ENCODE measurements at places on chromosomes 11 and 22.

DNA sequence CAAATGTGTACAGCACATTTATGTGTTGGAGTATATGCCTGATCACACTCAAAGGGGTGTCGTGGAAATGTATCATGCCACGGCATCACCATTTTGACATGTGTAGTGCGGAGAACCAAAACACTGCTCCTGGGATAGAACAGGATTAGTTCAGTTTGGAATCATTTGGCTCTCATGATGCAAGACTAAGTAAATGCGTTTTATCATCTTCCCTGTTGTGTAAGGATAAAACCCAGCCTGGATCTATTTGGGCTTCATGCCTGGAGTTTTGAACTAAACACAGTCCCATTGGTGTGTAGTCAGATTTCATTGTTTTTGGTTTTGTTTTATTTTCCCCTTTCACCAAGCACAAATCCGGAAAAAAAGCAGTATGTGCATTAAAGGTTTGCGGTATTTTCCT lies 574.3 kb downstream of the NTM start:
- DNase-seq, result no peak

DNA sequence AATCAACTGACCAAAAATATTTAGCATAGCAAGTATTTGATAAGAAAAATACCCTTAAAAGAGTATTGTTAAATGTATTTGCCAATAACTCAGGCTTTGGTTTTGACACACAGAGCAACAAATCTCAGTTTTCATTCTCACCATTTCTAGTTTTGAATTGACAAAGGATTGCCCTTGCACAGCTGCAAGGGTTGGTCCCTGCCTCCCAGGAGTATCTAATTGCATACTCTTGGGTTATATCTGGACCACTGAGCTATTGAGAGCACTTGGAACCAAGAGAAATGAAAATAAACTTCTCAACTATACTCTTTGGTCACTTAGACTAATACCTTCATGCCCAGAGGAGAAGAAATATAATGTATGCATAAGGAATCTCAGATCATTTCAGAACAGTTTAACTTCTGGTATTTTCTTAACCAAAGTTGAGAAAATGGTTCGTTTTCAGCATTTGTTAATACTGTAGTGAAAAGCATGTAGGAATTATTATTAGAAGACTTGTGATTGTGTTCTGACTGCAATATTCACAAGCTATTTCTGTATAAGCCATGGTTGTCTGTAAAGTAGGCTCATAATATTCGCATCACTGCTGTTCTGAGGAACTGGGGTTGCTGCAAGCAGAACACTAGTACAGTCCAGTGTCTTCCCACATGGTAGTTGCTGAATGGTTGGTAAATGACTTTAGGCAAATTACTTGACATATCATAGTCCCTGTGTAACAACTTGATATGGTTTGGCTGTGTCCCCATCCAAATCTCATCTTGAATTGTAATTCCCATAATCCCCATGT lies 7.9 kb downstream of the C2CD3 start:
- DNase-seq, result peak; percentile 54

GRCh38 chr11:16052750-16053149 lies 303.6 kb downstream of the SOX6 start:
- no peak for DNase-seq

DNA sequence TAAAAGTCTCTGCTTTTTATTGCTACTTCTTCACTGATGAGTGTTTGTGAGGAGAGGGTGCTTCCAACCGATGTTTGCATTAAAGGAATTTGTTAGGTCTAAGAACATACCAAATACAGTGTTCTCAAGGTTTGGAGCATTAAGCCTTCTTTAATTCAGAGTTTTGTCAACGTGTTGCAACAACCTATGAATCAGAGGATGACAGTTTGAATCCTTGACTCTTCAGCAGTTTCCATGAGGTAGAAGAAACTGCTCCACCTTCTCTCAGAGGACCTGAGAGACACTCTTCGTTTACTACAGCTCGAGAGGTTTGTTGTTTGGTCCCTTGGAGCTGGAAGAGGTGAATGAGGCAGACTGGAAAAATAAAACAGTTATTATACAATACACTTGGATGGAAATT lies 55.7 kb downstream of the NCAM1 start:
- DNase-seq, result no peak

GRCh38 chr11:116384876-116385275 lies 387.9 kb downstream of the BUD13 start:
- no peak for DNase-seq

DNA sequence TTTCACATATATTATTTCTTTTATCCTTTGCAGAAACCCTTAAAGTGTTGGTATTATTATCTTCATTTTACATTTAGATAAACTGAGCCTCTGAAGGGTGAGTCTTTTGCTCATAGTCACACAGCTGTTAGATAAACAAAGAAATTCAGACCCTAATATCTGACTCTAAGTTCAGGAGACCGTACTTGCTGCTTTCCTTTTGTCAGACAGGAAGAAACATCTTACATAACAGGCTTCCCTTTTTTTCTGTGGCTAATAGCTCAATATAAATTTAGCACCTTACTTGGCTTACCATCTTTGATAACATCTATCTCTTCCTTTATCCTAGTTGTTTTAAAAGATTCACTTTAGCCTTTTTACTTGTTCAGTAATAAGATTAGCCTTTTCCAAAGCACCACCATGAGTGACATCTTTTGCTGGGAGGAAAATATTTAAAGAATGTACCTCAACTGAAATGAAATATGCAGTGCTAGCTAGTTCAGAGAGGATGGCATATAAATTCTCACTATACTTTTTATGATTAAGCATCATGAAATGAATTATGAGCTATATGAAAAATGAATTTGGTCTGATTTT lies 128.6 kb downstream of the WNT11 start:
- DNase-seq, result no peak

DNA sequence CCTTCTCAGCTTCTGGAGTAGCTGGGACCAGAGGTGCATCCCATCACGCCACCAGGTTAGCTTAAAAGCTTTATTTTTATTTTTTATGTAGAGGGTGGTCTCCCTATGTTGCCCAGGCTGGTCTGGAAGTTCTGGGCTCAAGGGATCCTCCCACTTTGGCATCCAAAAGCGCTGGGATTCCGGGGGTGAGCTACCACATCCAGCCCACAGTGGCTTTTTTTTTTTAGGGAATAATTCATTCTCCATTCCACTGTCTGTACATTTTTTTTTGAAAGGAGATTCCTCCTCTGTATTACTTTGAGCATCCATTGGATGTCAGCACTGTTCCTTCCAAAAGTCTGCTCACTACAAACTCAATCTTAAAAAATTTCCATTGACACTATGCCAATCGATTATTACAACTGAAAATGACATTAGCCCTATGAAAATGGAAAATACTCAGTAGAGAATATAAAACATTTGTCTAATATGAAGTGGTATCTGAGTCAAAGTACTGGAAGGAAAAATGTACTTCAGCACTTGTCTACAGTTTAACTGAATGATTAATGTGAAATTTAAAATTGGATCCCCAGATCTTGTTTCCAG lies 1.3 kb upstream of the LPXN start:
- no peak for DNase-seq

- DNase-seq, result no peak
Measured at GRCh38 chr11:3111919-3112690, 53.0 kb downstream of the OSBPL5 start.

- no peak for DNase-seq
Measured at GRCh38 chr22:38968801-38969200, 11.4 kb downstream of the APOBEC3A start.

DNA sequence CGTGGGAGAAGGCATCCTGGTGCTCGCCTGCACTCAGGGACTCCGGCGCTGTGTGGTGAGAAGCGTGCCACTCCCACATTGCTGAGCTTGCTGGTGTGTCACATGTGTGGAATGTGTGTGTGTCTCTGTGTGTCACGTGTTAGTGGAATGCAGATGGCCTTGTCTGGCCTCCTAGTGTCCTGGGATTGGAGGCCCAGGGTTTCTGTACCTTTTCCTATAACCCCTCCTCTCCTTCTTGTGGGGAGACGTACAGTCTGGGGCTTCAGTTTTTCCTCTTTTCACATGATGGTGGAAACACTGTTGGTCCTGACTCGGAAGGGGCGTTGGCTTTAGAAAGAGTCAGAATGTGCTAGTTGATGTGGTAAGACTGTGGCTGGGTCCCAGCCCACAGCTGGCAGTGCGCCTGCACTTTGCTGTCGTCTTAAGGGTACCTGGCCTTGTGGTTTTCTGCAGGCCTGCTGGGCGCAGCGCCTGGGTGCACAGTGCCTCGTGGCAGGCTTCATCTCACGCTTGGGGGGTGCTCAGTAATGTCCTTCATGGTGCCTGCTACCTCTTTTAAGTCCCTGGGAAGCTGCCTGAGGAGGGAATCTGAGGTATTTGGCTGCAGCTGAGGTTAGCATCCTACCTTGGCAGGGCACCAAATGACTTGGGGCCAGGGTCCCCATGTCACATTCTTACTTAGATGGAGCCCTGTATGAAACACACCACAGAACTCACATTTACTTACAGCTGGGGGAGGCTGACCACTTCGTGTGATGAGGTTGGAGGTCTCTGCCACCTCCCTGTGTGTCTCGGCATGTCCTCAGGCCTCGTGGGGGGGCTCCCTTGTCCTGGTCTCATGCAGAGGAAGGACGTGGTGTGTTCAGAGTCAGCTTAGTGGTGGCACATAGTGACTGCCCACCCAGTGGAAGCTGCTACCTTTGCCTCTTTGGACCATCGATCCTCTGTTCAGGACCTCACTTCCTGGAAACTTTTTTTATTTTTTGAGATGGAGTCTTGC lies 61.9 kb downstream of the MED15 start:
- peak; percentile 88 for DNase-seq

DNA sequence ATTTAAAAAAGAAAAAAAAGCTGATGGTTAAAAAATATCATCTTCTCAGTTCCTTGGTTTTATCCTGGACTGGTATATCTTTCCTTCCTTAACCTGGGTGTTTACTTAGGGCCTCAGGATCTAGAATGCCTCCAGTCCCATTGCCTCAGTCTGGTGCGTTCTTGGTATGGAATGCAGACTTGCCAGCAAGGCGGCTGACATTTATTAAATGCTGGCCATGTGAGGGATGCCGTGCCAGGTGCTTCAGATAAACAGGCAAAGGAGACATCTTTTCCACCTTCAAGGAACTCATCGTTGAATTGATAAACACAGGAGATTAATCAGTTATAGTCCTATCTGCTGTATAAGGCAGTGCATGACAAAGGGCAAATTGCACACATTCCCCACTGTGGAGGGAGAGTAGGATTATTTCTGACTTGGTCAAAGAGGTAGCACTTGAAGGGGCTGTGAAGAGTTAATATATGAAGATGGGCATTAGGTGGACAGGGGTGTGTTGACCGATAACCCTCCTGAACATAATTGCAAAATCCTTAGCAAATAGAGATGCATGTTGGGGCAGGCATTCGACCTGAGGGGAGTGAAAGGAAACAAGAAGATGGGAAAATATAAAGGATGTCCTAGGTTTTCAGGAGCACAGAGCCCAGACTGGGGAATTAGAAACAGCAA lies 54.4 kb downstream of the ALX4 start:
- DNase-seq, result no peak

DNA sequence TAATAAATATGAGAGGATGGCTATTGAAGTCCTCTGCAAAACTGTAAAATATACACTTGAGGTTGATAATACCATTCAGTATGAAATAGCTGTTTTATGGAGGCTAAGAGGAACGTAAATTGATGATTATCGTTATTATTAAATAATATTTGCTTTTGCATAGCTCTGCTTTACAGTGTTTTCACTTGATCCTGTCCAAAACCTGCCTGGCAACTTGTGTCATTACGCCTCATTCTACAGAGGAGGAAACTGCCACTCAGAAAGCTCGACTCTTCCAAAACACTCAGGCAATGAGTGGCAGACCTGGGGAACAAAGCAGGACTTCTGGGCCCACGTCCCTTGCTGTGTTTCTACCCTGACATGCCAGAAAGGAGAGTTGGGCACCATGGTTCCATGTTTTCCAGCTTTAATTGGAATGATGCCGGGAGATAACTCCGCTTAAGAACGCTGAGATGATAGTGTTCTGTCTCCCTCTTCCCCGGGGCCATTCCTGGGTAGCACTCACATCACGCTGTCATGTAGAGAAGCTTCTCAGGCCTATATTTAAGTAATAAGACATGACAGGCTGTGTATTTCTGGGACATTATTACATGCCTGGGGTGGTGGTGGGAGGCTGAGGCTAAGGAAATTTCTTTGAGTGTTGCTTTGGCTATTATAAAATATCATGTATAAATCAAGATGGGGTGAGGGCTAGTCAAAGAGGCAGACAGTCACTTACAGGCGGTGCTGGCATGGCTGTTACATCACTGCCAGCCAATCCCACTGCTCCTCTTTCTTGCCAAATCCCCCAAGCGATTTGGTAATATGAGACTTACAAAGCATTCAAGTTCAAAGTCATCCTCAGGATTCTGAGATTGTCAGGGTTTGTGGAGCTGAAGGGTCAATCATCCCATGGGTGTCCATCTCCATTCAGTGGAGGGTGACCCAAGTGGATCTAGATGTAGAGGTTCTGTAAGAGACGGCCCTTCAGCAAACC lies 501.7 kb downstream of the INSC start:
- no peak for DNase-seq

GRCh38 chr22:49783926-49784629 lies 43.6 kb downstream of the BRD1 start:
- no peak for DNase-seq

- DNase-seq, result no peak
Measured at GRCh38 chr11:21501245-21501644, 691.6 kb upstream of the ANO5 start.

DNA sequence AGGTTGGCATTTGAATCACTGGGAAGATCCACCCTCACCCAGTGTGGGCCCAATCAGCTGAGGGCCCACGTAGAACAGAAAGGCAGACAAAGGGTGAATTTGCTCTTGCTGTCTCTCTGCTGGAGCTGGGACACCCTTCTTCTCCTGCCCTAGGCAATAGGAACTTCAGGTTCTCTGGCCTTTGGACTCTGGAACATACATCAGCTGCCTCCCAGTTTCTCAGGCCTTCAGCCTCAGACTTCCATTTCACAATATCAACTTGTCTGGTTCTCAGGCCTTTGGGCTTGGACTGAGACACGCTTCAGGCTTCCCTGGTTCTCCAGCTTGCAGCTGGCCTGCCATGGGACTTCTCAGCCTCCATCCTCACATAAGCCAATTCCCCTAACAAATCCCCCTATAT lies 14.7 kb upstream of the ASRGL1 start:
- no peak for DNase-seq

DNA sequence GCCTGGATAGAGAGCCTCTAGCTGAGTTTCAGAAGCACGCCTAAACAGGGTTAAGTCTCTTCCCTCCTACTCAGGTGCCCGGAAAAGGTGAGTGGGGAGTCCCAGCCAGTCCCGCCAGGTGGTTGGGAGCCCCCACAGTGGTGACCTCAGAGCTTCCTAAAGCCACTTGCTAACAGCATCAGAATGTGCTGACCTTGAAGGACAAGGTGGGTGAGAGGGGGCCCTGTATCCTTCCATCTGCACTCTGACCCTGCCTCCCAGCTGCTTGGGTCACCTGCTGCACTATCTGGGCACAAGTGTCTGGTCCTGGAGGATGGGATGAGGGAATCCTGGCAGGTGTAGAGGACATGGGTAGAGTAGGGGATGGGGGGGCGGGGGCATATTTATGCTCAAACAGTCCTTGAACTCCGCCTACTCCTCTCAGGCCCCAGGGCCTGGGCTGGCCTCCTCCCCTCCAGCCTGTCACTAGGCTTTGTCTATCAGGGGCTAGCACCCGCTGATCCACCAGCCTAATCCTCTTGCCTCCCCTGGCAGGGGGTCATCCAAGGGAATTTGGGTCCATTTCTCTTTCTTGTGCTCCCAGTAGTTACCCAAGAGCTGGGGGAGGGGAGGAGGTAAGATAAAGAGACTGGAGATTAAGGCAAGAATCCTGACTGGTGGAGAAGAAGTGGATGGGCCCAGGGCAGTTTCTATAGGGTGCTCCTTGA lies 3.4 kb downstream of the USP2 start:
- no peak for DNase-seq

GRCh38 chr22:30447656-30448055 lies 22.1 kb downstream of the MTFP1 start:
- DNase-seq, result no peak

GRCh38 chr11:64870893-64871466 lies 7.4 kb downstream of the EHD1 start:
- DNase-seq, result no peak
